Activated CD8-positive, alpha-beta T cell treated with anti-CD3 and anti-CD28 coated beads for 36 hours (primary cell): ENCODE measurements at places on chromosomes 3 and 15. TPM values are rescaled to one million over a fixed set of nuclear protein-coding genes. Genes with fewer than 3 reads are reported as not detected.

GRCh38 chr3:123642182-123642956 lies 57.5 kb upstream of the HACD2 start:
- DNase-seq = peak; percentile 88

Gene CDC25A
- 34.1 TPM for total RNA-seq

Gene TGM5
- total RNA-seq = 0.22 TPM

DNA sequence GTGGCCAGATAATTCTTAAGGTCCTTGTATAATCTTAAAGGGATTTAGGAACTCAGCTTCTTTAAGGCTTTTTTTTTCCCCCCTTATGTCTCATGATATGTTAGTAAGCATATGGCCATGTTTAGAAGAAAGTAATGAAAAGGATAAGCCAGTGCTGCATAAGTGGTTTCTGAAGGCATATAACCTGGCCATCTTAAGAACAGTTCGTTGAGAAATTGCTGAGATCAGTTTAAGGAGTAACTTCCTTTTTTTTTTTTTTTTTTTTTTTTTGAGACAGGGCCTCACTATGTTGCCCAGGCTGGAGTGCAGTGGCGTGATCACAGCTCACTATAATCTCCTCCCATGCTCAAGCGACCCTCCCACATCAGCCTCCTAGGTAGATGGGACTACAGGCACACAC lies 51.7 kb downstream of the UBE2E2 start:
- DNase-seq = no peak

Gene RASGRP1
- total RNA-seq = 106 TPM

GRCh38 chr15:57596978-57597377 lies 5.3 kb downstream of the MYZAP start:
- DNase-seq = no peak

DNA sequence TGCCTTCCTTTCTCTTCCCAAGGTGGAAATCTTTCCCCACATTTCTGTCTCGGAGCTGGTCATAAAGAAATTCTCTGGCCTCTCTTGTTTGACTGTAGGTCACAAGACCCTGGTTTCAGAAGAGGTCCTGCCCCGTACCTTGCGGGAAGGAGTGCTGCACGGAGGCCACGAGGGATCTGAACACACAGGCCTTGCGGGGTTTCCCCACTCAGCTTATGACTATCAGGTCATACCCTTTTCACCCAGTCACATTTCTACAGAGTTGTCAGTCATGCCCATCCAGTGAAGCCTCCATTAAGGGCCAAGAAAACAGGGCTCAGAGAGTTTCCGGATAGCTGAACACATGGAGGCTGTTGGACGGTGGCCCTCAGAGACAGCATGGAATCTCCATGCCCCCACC lies 54.7 kb upstream of the ATP13A3 start:
- DNase-seq = peak; percentile 14

DNA sequence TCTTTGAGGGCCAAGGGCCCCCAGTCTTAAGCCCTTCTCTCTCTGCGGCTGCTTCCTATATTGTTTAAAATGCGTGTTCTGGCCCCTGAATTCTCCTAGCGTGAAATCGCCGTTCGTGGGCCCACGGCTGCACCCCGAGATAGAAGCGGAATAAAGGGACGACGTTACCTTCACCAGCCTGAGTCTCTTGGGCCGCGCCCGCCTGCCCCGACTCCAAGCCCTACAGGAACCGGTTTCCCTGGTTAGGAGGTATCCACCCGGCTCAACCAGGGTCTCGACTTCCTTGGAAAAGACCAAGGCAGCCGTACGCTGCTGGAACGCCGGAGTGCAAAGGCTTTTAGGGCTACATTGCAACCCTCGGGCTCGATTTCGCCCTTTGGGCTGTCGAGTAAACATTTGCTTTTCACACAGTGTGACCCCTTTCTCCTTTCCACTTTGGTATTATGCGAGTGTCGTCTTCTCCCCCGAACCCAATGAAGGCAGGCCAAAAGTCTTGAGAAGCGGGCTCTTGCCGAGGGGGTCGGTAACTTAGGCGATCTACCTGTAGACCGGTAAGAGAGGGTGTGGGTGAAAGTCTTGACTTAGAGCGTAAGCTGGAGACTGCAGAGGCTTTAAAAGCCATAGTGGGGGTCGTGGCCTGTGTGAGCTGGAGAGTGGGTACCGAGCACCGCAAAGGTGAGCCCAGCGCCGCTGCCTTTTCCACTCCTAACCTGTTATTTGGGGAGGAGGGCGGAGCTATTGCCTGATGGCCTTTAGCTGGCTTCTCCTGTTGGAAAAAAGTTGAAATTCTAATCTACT lies 2.0 kb downstream of the TRIM71 start:
- DNase-seq = no peak

DNA sequence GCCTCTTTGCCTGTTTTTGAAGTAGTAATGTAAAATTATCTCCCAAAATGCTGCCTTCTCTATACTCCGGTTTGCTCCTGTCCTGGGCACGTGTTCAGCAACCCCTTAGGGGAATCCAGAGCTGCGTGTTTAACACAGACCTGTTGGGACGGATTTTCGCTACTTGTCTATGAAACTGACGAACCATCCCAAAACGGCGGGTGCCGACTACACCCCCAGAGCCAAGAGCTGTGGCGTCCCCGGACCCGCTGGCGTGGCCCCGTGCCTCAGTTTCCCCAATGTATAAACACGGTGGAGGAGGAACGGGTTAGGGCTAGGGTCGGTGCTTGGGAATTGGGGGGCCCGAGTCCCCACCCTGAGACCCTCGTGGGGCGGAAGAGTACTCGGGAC lies 473 bp downstream of the FHIT start:
- DNase-seq = peak; percentile 61

DNA sequence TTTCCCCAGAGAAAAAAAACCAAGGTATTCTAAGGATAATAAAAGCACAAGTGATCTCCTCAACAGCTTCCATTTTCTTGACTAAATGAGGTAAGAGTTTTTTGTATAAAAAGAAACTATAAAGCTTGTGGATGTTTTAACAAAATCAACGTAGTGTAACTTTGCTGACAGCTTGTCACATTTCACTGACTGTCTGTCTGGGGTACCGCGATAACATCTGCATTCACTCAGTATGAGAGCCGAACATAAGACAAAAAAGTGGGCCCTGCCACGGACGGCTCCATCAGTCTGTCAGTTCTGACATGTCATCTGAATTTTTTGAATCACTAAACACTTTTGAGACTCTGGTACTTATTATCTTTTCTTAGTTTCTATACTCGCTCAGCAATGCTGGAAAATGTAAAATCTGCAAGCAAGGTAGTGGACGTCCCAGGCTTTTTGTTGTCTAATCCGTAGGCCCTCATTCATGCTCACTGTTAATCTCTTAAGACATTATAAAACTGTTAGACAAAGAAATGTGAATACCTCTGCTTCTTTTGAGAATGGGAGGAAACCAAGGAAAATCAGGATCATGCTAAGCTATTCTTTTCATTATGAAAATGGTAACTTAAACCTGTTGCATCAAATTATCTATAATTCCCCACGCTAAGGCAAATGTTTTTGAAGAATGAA lies 307.1 kb downstream of the MECOM start:
- DNase-seq = no peak

- no peak for DNase-seq
These were observed 2.5 kb downstream of the IFT122 start for GRCh38 chr3:129442486-129442885.

DNA sequence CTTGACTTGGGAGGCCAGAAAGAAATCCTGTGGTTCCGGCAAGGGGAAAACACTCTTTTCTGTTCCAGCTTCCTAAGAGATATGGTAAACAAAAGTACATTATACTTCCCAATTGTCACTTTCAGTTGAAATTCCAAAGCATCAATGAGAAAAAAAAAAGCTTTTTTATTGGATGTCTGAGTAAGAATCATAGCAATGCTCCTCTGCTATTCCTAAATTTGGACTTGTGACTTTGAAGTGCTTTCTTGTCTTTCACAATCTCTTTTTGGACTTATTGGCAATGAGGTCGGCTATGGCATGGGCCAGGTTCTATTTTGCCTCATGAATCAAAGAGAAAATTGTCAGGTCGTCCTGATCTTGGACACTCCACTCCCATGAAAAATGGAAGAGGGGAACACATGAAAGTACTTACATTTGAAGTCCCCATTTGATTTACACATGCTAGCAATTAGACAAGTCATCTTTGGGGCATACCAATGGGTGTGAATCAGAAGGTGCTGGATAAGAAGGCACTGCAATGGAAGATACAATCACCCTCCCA lies 170.5 kb downstream of the GREM1 start:
- DNase-seq = no peak

DNA sequence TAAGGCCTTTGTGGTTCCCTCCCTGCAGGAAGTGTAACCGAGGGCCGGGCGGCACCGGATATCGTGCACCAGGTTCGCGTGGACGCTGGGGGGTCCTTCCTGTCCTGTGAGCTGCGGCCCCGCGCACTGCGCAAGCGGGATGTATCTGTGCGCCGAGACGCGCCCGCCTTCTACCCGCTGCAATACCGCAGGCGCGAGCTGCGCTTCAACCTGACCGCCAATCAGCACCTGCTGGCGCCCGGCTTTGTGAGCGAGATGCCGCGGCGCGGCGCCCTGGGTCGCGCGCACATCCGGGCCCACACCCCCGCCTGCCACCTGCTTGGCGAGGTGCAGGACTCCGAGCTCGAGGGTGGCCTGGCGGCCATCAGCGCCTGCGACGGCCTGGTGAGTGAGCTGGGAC lies 35.9 kb downstream of the SAXO2 start:
- DNase-seq = peak; percentile 77

GRCh38 chr3:9279966-9280365 lies 30.5 kb upstream of the SRGAP3 start:
- DNase-seq = no peak

Gene TM4SF4
- not detected for total RNA-seq

Gene SPESP1
- 0.36 TPM for total RNA-seq
